Natural killer cell treated with Interleukin-12 subunit alpha and Interleukin-12 subunit beta and Interleukin-15 and Interleukin-18, amount 100 ng/mL, for 72 hours (primary cell): ENCODE measurements at places on chromosomes 16 and 17.

GRCh38 chr16:56343661-56344517 lies 81.5 kb downstream of the AMFR start:
- no peak for DNase-seq

DNA sequence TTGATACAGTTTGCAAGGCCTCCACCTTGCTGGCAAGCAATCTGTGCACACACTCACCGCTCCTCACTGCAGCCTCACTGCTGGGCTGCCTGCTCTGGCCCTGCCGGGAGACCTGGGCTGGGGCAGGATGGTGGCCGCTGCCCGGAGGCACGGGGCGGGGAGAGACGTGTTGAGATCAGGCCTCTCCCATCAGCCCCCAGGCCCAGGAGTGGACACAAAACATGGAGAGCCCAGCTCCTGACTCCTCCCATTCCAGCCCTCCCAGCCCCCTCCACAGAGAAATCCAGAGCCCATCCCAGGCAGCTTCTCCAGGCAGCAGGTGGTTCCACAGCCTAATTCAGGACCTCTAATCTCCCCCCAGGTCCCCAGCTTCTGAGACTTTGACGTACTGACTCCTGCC lies 23.1 kb upstream of the RPL38 start:
- DNase-seq, result no peak

DNA sequence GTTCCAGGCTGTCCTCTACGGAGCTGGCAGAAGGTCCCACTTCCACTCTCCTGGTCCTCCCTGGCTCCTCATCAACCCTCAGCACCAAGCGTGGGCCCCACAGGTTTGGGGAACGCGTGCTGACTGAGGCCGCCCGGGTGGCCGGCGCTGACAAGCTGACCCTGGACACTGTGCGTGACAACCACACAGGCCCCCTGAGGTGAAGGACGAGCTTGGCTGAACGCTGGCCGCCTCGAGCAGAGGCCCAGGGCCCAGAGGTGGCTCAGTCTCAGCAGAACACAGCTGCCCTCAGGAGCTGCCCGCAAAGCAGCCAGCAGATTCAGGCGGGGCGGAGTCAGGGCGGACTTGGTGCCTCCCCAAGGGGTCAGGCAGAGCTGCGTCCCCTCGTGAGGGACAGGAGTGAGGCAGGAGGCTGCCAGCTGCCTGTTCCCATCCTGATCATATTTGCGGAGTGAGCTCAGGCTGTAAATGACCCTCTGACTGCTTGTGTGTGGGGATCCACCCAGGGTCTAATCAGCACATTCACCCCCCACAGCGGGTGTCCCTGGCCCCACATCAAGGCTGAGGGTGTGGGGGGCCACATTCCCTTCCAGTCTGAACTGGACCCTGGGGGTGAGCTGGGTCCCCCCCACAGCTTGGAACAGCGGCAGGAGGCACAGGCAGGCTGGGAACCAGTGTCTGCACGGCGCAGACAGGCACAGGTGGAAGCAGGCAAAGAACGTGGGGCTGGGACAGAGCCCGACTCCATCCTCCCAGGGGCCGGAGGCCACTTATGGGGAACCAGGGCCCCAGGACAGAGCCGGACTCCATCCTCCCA lies 105.1 kb upstream of the METRNL start:
- no peak for DNase-seq

DNA sequence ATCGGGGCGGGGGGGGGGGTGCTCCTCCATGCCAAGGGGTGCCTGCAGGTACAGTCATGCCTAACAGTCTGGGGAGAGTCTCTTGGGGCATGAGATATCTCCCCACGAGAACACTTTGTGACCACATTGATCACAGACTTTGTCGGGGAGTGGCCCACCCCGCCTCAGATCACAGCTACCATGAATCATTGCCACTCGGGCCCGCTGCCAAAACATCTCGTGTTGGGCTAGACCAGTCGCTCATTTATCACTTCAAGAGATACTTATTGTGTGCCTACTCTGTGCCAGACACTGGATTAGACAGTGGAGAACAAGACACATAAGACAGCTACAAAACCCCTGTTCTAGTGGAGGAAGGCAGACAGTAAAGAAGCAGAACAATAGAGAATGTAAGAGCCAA lies 72.6 kb downstream of the CLEC16A start:
- DNase-seq, result no peak

- DNase-seq, result no peak
Measured at GRCh38 chr17:43631429-43631828, 30.3 kb downstream of the MEOX1 start.

- DNase-seq, result peak; percentile 67
Measured at GRCh38 chr16:23182206-23182678, 303 bp upstream of the SCNN1G start.
